ENCODE measurements at places on chromosomes 4 and X.

GRCh38 chr4:169199184-169199583 lies 71.6 kb downstream of the SH3RF1 start:
- no peak for DNase-seq

- DNase-seq = peak; percentile 4
Measured at GRCh38 chr4:32025851-32026459, 1305.8 kb downstream of the PCDH7 start.

DNA sequence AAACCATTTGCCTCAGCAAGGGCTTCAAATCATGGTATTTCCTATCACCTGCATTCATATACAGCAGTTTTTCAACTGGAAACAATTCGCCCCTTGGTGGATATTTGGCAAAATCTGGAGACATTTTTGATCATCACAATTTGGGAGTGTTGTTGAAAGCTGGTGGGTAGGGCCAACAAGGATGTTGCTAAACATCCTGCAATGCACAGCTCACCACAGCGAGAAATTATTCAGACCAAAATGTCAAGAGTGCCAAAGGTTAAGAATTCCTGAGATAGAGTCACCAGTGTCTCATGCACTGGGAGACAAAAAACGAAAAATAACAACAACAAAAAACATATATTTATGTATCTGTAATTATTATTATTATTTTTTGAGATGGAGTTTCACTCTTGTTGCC lies 435.2 kb upstream of the CTSO start:
- DNase-seq = no peak

GRCh38 chr4:19992471-19993093 lies 259.1 kb upstream of the SLIT2 start:
- DNase-seq = no peak

GRCh38 chr4:186299291-186299690 lies 33.3 kb downstream of the F11 start:
- no peak for DNase-seq

- no peak for DNase-seq
Measured at GRCh38 chr4:147318586-147318985, 162.3 kb upstream of the EDNRA start.

DNA sequence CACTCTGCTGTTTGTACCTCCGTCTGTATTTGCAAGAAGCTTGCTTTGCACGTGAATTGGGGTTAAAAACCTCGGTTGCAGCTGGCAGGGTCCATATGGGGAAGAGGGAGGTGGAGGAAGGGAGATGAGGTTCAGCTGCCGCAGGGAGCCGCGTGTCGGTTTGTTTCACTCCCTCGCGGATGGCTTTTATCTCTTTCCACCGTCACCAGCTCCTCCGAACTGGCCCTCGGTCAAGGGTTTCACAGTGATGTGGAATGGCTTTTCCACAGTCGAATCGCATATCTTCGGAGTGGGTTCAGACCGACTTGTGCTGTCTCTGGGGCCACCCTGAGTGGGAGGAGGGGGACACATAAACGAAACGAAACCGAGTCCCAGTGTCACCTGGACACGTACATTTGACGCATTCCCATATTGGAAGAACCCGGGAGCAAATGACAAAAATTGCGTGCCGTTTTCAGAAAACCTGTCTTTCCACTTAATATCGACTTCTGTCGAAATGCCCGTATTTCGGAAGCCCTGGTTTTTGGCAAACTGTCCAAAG lies 929 bp downstream of the ZBTB33 start:
- no peak for DNase-seq

- no peak for DNase-seq
Measured at GRCh38 chrX:39335513-39336235, 534.4 kb downstream of the MID1IP1 start.

- no peak for DNase-seq
Measured at GRCh38 chrX:1877780-1878179, 262.9 kb downstream of the ASMT start.

DNA sequence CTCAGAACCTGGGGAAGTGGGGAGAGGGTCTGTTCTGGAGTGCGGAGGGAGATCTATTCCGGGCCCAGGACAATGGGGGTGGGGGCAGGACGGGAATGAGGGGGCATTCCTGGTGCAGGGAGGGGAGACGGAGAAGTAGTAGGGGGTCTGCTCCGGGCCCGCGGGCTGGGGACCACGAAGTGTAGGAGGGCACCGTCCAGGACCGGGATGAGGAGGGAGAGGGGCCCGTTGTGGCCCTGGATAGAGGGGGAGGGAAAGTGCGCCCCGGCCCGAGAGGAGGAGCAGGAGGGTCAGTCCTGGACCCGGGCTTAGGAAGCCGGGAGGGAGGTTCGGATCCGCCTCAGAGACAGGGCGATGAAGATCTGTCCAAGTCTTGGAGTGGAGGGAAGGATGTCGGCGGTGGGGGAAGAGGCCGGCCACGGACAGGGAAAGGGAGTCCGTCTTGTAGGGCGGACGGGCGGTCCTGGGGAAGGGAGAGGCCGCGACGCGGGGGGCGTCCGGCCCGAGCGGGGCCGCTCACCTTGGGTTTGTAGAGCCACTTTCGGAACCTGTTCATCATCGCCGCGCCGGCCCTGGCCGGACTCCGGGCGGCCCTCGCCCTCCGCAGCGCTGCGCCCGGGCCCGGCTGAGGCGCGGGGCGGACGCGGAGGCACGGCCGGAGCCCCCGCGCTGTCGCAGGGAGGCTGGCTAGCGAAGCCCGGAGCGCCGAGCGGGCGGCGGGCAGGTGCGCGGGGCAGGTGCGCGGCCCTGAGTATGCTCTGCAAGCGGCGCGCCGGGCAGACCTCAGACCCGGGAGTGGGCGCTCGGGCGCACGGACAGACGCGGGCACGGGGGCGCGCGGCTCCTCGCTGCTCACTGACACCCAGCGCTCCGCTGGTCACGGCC lies at the start of gene ZFYVE28:
TSS of gene ZFYVE28 (minus strand) at position 881 of the 885 bp plus-strand sequence. CDS start at position 559, 322 bp downstream.
- DNase-seq = peak; percentile 63

GRCh38 chr4:149765630-149766029 lies 50.0 kb downstream of the IQCM start:
- DNase-seq = no peak

- no peak for DNase-seq
Measured at GRCh38 chr4:141347684-141348083, 127.0 kb downstream of the ZNF330 start.
